Osteoblast (primary cell): ENCODE measurements at places on chromosomes 5 and 9. TPM values are rescaled to one million over a fixed set of nuclear protein-coding genes. Genes with fewer than 3 reads are reported as not detected.

The ASS1 gene
- 134 and 195 TPM in 2 replicates for total RNA-seq

- peak; percentile 77 for DNase-seq
These were observed 31.2 kb upstream of the GALNT10 start for GRCh38 chr5:154159343-154159742.

GRCh38 chr5:129541648-129542251, 81.7 kb downstream of the ADAMTS19 start:
- DNase-seq = no peak

The DMGDH gene
- 7.2 and 9.7 TPM in 2 replicates for total RNA-seq

- no peak for DNase-seq
These were observed 38.0 kb downstream of the ABITRAM start for GRCh38 chr9:108972186-108972585.

The PCDHGA7 gene
- 6.5 TPM in 2 replicates for total RNA-seq

- peak; percentile 85 for DNase-seq
These were observed 10.4 kb downstream of the AMACR start for GRCh38 chr5:33997331-33997983.

DNA sequence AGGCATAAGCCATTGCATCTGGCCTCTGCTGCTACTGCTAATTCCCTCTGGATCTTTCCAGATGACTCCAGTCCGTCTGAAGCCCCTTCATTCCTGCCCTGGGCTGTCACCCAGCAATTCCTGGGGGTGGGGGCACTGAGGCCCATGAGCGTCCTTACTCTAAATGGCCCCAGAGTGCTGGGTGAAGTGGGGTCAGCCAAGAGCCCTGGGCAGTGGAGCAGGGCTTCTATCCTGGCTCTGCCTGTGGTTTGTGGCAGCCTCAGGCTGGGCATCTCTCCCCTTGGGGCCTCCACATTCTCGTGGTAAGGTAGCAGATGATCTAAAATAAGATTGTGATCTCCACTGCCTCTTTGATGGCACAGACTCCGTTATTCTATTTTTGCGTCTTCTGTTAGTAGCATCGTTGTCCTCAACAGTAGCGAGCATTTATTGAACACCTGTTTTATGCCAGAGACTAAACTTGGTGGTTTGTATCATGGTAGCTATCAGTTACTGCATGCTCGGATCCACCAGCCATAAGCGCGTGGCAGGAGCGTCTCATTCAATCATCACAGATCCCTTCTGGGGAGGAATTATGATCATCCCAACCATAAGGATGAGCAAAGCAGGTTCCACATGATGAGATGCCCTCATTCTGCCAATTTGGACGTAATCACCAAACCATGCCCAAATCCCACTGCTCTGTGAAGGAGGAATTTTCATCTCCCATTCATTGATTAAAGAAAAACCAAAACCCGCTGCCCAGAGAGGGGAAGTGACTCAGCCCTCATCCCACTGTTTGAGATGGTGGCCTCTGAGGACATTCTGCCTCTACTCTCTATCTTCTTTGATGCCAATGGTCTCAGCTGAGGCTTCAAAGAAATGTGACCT, 21.9 kb upstream of the DUSP1 start:
- peak; percentile 69 for DNase-seq

DNA sequence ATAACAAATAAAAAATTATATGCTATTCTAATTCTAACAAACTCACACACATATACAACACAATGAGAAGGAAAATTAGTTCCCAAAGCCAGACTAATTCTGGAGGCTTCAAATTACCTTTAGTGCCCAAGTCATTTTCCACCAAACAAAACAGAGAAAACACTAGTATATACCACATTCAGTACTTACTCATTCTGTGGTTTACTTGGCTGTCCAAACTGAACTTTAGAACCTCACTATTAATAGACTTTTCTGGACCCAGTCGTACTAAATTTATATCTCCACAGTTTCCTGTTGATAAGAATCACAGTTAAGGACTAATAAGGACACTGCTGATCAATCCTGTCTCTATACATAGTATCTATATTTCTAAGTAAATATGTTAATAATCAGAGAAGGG, 66.4 kb downstream of the SETX start:
- DNase-seq = no peak

GRCh38 chr5:80961376-80962281, 1.5 kb downstream of the RASGRF2 start:
- peak; percentile 66 for DNase-seq

GRCh38 chr5:178667101-178667500, 40.3 kb upstream of the CLK4 start:
- no peak for DNase-seq

The DND1 gene
- total RNA-seq = 0.59 TPM in 1 of 2 replicates, not detected in the other

DNA sequence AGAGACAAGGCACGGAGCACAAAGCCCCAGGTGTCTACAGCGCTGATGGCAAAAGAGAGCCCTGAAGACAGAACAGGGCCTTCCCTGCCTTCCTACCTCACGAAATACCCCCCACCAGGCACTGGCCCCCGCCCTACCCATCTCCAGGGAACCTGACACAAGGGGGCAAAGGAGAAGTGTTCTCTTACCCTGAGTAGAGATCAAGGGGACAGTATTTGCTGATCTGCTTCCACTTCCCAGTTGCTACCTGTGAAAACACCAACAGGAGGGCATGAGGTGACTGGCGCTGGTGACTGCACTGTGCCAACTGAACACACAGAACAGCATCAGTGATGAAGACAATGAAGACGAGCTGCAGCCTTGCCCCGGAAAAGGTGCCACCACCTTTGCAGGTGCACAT, 27.4 kb downstream of the IPPK start:
- DNase-seq = no peak

- DNase-seq = no peak
These were observed 77.1 kb downstream of the BAAT start for GRCh38 chr9:101307524-101308213.

DNA sequence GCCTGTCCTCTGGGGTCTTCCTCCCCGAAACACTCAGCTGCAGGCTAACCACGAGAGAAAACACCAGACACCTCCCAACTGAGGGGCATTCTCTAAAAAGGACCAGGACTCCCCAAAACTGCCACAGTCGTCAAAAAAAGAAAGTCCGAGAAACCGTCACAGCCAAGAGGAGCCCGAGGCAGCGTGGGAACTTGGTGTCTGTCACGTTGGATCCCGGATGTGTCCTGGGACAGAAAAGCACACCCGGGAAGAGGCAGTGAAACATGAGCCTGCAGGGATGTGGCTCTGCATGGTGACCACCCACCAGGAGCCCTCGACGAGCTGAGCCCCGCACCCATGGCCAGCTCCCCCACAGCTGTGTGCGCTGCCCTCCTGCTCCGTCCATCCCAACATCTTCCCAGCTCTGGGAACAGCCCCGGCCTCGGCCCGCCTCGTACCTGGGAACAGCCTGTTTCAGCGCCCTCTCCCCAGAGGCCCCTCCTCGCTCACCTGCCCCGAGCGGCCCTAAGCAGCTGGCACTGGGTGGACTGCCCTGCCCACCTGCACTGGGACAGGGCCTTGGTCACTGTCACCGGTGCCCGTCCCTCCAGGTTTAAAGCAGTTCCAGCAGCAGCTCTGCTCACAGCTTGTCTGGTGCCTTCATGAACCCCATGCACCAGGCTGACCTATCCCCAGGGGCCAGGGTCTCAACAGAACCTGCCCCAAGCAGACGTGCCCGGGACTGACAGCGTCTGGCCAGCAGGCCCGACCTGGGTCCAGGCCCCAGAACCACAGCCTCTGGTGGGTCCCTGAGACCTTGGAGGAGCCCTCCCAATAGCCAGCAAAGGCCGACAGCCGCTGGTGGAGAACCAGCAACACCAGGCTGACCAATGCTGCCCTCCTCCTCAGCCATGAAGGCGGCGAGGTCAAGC, 10.9 kb downstream of the SLC12A7 start:
- no peak for DNase-seq

GRCh38 chr5:106818552-106818951, 852.2 kb downstream of the EFNA5 start:
- no peak for DNase-seq

- DNase-seq = no peak
These were observed 1434.5 kb upstream of the CDH6 start for GRCh38 chr5:29758986-29759421.

GRCh38 chr5:181223729-181224389, 778 bp downstream of the TRIM41 start:
- DNase-seq = no peak

The HMCN2 gene
- under 0.01 TPM in 2 replicates for total RNA-seq

DNA sequence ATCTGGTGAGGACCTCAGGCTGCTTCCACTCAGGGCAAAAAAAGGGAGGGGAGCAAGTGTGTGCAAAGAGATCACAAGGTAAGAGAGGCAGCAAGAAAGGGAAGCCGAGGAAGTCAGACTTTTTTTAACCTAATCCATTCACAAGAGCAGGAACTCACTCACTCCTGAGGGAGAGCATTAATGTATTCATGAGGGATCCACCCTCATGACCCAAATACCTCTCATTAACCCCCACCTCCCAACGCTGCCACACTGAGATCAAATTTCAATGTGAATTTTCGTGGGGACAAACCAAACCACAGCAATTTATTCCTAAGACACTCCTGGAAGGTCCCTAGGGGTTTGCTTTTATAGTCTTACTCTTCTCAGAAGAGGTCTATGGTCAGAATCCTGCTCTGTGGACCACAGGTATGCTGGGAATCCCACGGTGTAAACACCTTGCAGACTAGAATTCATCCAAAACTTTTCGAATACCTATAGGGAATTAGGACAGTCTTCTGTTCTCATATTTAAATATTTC, 108.7 kb downstream of the HSD17B3 start:
- DNase-seq = no peak

- DNase-seq = no peak
These were observed at the start of gene ASPN for GRCh38 chr9:92482329-92482728. ASPN (minus strand) TSS chr9:92482506.

The SLC1A3 gene
- 45.2 and 76.9 TPM in 2 replicates for total RNA-seq

The SV2C gene
- total RNA-seq = not detected in 2 replicates

GRCh38 chr5:151721812-151722391, 35.2 kb upstream of the SPARC start:
- DNase-seq = no peak

DNA sequence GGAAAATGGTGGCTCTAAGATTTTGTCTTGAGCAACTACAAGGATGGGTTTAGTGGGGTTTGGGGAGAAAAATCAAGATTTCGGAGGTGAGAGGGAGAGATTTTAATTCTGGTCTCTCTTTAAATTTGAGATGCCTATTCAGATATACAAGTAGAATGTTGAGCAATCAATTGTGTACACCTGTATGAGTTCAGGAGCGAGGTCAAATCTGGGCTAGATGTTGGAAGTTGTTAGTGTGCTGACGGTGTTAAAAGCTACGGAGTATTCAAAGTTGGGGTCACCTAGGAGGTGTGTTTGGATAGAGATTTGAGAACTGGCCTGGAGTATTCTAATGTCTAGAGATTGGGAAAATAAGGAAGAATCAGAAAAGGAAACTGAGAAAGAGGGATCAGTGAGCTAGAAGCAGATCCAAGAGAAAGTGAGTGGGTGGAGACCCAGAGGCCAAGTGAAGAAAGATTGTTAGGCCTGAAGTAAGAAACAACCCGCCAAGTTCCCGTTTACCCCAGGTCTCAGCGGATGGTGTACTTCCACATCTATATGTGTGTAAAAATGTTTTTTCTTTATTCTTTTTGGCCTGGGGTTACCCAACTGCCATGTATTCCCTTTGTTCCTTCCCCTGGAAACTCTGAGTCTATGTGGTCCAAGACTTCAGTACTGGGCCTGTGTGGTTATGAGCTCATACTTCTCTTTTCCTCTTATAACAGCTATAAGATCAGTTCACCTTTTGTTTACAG, 11.9 kb upstream of the ARHGAP26 start:
- no peak for DNase-seq

- no peak for DNase-seq
These were observed 34.7 kb downstream of the MSX2 start for GRCh38 chr5:174759091-174759490.

GRCh38 chr5:53552561-53552960, 7.9 kb upstream of the NDUFS4 start:
- no peak for DNase-seq

The CCL28 gene
- total RNA-seq = 11.8 and 15.6 TPM in 2 replicates

DNA sequence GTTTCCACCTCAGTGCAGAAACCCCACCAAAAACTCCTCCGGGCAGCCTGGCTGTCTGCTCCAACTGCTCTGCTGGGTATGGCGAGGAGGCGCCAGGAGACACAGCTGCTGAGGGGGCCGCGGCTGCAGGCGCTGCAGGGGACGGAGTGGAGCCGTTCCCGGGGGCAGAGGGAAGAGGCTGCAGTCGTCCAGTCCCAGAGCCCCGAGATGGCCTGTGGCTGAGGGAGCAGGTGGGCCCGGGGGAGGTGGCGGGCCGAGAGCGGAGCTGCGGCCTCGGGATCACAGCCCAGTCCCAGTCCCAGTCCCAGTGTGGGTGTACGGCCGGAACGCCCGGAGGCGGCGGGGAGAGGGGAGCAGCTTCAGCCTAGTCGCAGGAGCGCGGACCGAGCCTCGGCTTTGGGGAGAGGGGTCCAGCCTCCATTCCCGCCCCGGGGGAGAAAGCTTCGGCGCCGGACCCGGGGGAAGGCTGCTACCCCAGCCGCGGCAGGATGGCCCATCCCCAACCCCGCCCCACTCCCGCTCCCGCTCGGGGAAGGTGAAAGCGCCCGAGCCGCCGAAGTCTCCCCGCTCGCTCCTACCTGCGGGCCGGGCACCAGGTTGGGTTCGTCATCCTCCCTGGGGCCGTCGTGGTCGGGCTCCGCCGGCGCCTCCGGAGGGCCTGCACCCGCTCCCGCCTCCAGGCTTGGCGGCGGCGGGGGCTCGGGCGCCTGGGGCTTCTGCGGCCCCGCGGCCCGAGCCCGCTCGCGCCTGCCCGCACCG, 513 bp downstream of the FAM193B start:
- DNase-seq = peak; percentile 95

The C5orf52 gene
- total RNA-seq = not detected in 2 replicates

DNA sequence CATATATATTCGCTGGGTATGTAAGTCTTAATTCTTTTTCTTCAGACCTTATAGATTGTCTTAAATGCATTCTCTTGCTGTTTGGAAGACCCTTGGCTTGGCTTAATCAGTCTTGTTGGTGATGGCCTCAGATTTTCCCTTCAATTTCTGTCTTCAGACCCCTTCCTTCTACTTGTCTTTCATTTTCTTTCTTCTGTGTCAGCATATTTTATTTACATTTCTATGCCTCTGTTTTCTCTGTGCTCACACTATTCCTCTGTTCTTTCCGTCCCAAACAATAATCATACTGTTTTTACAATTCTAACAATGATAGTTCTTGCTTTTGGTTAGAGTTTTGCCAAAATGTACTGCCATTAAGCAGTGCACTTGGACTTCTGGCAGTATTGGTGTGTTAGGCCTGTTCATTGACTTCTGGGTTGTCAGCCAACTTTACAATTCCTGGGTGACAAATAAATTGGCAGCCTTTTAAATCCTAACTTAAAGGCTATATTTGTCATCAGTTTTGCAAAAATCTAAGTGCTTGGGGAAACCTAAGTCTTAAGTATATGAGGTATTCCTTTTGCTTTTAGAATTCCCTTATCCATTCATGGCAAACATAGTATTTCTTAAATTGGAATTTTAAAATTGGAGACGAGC, 8.0 kb downstream of the SRFBP1 start:
- no peak for DNase-seq

- DNase-seq = no peak
These were observed 40.3 kb downstream of the SLC28A3 start for GRCh38 chr9:84300271-84300670.

The ZNF883 gene
- 7.2 and 7.7 TPM in 2 replicates for total RNA-seq
